Eye (tissue), 1 donor: ENCODE measurements at places on chromosomes 2 and 18.

GRCh38 chr2:238231251-238231793 is 8.5 kb downstream of the HES6 start:
- DNase-seq: peak; percentile 89

DNA sequence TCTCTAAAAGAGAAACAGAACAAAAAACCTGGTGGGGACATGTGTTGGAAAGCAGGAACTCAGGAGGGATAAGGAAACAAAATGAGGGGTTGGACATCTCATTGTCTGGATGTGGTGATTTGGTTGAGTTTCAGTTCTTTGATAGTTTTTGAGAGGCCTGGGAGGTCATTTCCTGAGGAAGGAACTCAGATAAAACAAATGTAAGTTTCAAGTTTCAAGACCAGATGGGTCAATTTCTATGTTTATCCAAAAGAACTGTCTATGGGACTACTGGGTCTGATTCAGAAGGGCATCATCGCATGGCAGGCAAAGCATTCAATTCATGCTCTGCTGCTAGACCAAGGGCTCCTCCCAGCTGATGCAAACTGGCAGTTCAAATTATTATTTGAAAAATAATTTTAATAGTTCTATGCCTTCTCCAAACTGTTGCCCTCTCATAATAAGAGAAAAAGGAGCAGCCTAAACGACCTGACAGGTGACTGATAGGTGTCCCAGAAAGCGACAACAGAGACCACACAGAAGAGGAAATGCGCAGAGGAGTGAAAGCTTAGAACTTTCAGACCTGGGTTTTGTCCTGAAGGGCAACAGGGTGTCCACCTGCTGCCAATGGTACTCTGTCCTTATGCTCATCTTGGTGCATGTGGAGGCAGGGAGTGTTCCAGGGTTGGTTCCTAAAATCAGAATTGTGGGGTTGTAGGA is 39.3 kb upstream of the SH3RF3 start:
- DNase-seq: no peak

- DNase-seq: no peak
Measured at GRCh38 chr2:30677861-30678385, 129.3 kb downstream of the CAPN13 start.

- DNase-seq: no peak
Measured at GRCh38 chr2:127589841-127590240, 54.4 kb downstream of the MYO7B start.

GRCh38 chr2:135893374-135893794 is 17.1 kb upstream of the MCM6 start:
- DNase-seq: no peak
